ENCODE measurements at places on chromosomes 3 and 15. TPM values are rescaled to one million over a fixed set of nuclear protein-coding genes. Genes with fewer than 3 reads are reported as not detected.

TMEM207 gene
- total RNA-seq = not detected

ZNF660 gene
- 0.30 TPM for total RNA-seq

GABRA5 gene
- total RNA-seq = 3.2 TPM

PRSS50 gene
- total RNA-seq = not detected

RHCG gene
- not detected for total RNA-seq

Data from A375 (cell line).